ENCODE measurements at places on chromosomes 5 and 9. TPM values are rescaled to one million over a fixed set of nuclear protein-coding genes. Genes with fewer than 3 reads are reported as not detected.

The FOXD4L5 gene
- 0.32 TPM for total RNA-seq

The PKD2L2 gene
- not detected for total RNA-seq

The IFNA13 gene
- not detected for total RNA-seq

The KIF24 gene
- total RNA-seq, result 5.3 TPM

The LRSAM1 gene
- total RNA-seq, result 18.5 TPM

The ZDHHC11 gene
- 24.1 TPM for total RNA-seq

The TXNDC8 gene
- total RNA-seq, result not detected

The PCDHA11 gene
- not detected for total RNA-seq

The SH3GL2 gene
- not detected for total RNA-seq

The DAB2IP gene
- total RNA-seq, result 0.32 TPM

The IL9 gene
- total RNA-seq, result 0.51 TPM

The IL5 gene
- total RNA-seq, result 0.39 TPM

The IFNB1 gene
- not detected for total RNA-seq

The MEGF10 gene
- total RNA-seq, result 0.02 TPM

The PCDHB15 gene
- total RNA-seq, result not detected

The SPINK13 gene
- total RNA-seq, result not detected

The ELAVL2 gene
- total RNA-seq, result not detected

The PCDHGC3 gene
- total RNA-seq, result 0.07 TPM

The CATSPER3 gene
- total RNA-seq, result 1.5 TPM

The PCDHB12 gene
- total RNA-seq, result not detected

The JAKMIP2 gene
- total RNA-seq, result 6.3 TPM

The IRGM gene
- total RNA-seq, result 2.0 TPM

The DMRT3 gene
- total RNA-seq, result not detected

The CDH9 gene
- total RNA-seq, result not detected

The OBP2B gene
- not detected for total RNA-seq

The SLC45A2 gene
- total RNA-seq, result 0.34 TPM

The SLC4A9 gene
- 0.10 TPM for total RNA-seq

The ENTREP1 gene
- total RNA-seq, result not detected

The PCDHA1 gene
- not detected for total RNA-seq

The CCDC171 gene
- total RNA-seq, result 1.1 TPM

The ATOX1 gene
- 91.4 TPM for total RNA-seq

The ADRB2 gene
- total RNA-seq, result 0.81 TPM

The OR13C8 gene
- not detected for total RNA-seq

The GPR150 gene
- total RNA-seq, result 0.54 TPM

The IFNA2 gene
- total RNA-seq, result not detected

The ANKH gene
- 39.1 TPM for total RNA-seq

The FGF18 gene
- 0.12 TPM for total RNA-seq

The ZER1 gene
- total RNA-seq, result 22.7 TPM

The SARDH gene
- 0.71 TPM for total RNA-seq

The LHX3 gene
- total RNA-seq, result not detected

The ISL1 gene
- total RNA-seq, result not detected

The FBN2 gene
- not detected for total RNA-seq

The LCN9 gene
- total RNA-seq, result not detected

The SH3PXD2B gene
- total RNA-seq, result 0.24 TPM

The PRSS3 gene
- total RNA-seq, result not detected

The ADAMTS12 gene
- not detected for total RNA-seq

The CDC20B gene
- total RNA-seq, result 0.17 TPM

The FBLL1 gene
- total RNA-seq, result not detected

The ANKRD34B gene
- total RNA-seq, result not detected

The SH2D3C gene
- 77.6 TPM for total RNA-seq

The C5orf58 gene
- not detected for total RNA-seq

The TSC1 gene
- 43.3 TPM for total RNA-seq
